ENCODE measurements at places on chromosomes 2 and 18. TPM values are rescaled to one million over a fixed set of nuclear protein-coding genes. Genes with fewer than 3 reads are reported as not detected.

DNA sequence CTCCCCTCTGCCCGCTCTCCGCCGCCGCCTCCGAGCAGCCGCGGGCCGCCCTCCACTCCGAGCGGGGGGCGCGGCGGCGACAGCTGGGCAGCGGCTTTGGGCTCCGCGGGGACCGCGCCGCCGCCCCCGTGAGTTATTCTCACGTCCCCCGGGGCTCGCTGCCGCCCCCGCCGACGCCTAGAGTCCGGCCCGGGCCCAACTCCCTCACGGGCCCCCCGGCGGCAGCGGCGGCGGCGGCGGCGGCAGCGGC is 645 bp downstream of the MIB1 start:
- H3K27ac ChIP-seq, result peak overlapping the region; percentile 99
- no peaks in the 10 kb centered on the region for H3K4me1 ChIP-seq
- H3K4me3 ChIP-seq, result peak overlapping the region; percentile 99
- no peak for DNase-seq

- no peaks in the 10 kb centered on the region for H3K4me1 ChIP-seq
- H3K27ac ChIP-seq, result no peak overlapping the region
- no peak for DNase-seq
- H3K4me3 ChIP-seq, result no peak overlapping the region
- no peaks in the 10 kb centered on the region for H3K27me3 ChIP-seq
These were observed 102.9 kb downstream of the TPO start for GRCh38 chr2:1515986-1516797.

DNA sequence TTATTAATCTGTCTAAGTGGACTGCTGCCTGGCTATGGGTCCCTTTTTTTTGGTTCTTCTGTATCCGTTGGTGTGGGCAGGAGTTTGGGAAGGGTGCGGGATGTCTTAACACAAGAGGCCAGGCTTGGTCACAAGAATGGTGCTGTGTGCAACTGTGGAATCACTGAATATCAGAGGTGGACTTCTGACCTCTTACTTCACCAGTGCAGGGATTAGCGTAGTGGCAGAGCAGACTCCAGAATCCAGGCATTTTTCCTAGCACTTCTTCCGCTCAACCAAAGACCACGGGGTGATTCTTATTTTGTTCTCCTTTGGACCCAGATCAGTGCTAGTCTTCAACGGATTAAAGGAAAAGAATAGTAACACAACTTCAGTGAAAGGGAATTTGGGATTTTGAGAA is 254.3 kb upstream of the TNP1 start:
- H3K27me3 ChIP-seq, result no peaks in the 10 kb centered on the region
- H3K27ac ChIP-seq, result no peak overlapping the region
- H3K36me3 ChIP-seq, result no peaks in the 10 kb centered on the region

- H3K27me3 ChIP-seq, result no peaks in the 10 kb centered on the region
- H3K36me3 ChIP-seq, result peaks cover 4% of the 10 kb centered on the region
- DNase-seq, result peak; percentile 53
These were observed 35.6 kb downstream of the PXDN start for GRCh38 chr2:1708476-1709334.

GRCh38 chr2:197229509-197230443 is 80.8 kb downstream of the ANKRD44 start:
- no peak overlapping the region for H3K4me3 ChIP-seq
- H3K27me3 ChIP-seq, result no peaks in the 10 kb centered on the region
- H3K4me1 ChIP-seq, result peaks cover 3% of the 10 kb centered on the region

GRCh38 chr2:235553696-235554100 is 59.9 kb downstream of the AGAP1 start:
- DNase-seq, result no peak
- no peak overlapping the region for H3K27ac ChIP-seq
- no peaks in the 10 kb centered on the region for H3K36me3 ChIP-seq
- H3K27me3 ChIP-seq, result no peaks in the 10 kb centered on the region
- H3K4me3 ChIP-seq, result no peak overlapping the region

- no peak overlapping the region for H3K4me3 ChIP-seq
- H3K4me1 ChIP-seq, result peaks cover 4% of the 10 kb centered on the region
- DNase-seq, result no peak
- H3K36me3 ChIP-seq, result no peaks in the 10 kb centered on the region
- H3K27me3 ChIP-seq, result no peaks in the 10 kb centered on the region
These were observed 477.6 kb downstream of the PARD3B start for GRCh38 chr2:205022841-205023240.

DNA sequence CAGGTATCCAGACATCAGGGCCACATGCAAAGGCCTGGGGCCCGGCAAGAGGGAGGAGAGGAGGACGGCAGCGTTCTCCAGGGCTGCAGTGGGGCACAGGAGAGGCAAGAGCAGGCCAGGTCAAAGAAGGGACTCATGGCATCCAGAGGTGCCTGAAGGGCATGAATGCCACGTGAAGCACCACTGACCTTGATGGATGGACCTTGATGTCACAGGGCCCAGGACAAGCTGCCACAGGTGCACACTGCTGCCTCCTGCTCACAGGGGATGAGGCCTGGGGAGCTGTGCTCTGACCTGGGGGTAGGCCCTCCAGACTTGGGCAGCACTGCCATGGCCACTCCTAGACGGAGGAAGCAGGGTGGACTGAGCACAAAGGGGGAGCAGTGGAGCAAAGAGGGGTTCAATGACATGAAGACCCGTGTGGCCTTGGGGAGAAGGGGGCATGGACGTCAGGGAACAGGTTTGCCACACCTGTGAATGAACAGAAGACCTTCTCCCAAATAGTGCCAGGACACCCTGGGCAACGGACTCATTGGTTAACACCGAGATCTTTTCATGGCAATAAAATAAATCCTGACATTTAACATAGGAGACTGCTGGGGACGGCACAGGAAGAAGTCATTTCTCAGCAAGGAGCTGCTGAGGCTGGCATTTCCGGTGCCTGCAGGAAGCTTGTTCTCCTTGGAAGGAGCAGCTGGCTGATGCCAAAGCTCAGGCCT is 65.6 kb downstream of the EMX1 start:
- no peak for DNase-seq
- H3K4me3 ChIP-seq, result no peak overlapping the region
- no peak overlapping the region for H3K27ac ChIP-seq
- H3K4me1 ChIP-seq, result peaks cover 9% of the 10 kb centered on the region

DNA sequence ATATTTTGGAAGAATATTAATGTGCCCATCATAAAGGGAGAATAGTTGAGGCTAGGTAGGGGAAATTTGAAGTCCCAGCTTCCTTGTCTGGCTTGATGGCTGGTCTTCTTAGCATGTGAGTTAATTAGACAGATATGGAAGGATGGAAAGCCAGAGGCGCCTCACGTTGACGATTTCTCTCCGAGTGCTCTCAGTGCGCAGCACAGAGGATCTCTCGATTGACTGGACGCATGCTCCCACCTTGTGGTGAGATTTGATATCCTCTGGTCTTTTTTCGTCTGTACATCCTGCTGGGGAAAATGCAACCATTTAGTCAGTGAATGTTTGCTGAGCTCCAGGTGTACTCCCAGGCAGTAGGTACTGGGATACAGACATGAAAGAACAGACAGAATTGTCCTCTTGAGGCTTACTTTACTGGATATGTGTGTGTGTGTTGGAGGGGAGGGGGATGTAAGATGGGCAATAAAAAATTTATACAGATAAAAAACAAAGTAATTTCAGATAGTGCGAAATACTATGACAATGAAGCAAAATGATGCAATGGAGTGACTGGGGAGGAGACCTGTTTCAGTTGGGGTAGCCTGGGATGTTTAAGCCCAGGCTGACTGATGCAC is 66.9 kb upstream of the ZNG1B start:
- H3K27ac ChIP-seq, result no peak overlapping the region
- no peaks in the 10 kb centered on the region for H3K36me3 ChIP-seq
- H3K4me1 ChIP-seq, result no peaks in the 10 kb centered on the region
- no peak overlapping the region for H3K4me3 ChIP-seq

DNA sequence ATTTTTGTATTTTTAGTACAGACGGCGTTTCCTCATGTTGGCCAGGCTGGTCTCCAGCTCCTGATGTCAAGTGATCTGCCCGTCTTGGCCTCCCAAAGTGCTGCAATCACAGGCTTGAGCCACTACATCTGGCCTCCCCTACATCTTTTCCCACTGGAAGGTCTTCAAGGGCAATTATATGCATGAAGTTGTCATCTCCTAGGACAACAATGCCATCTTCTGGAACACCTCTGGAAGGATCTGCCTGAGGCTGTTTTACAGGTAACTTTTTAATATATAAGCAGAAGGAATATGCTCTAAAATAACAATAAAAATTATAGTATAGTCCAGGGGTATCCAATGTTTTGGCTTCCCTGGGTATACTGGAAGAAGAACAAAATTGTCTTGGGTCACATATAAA is 321.4 kb downstream of the AFF3 start:
- no peak overlapping the region for H3K4me3 ChIP-seq
- H3K4me1 ChIP-seq, result peaks cover 2% of the 10 kb centered on the region
- no peak for DNase-seq
- H3K36me3 ChIP-seq, result no peaks in the 10 kb centered on the region
- no peaks in the 10 kb centered on the region for H3K27me3 ChIP-seq
- H3K27ac ChIP-seq, result no peak overlapping the region

MOGAT1 gene
- total RNA-seq, result 0.38 TPM

MROH2A gene
- total RNA-seq, result not detected

ITSN2 gene
- 12.6 TPM for total RNA-seq

EPB41L5 gene
- total RNA-seq, result 44.9 TPM
